ENCODE measurements at places on chromosomes 3 and 15.

- DNase-seq = no peak
These were observed 293.3 kb upstream of the THBS1 start for GRCh38 chr15:39287322-39288195.

GRCh38 chr3:43863966-43864933 lies 173.5 kb downstream of the ABHD5 start:
- no peak for DNase-seq

- no peak for DNase-seq
These were observed 420.4 kb downstream of the ROBO2 start for GRCh38 chr3:77460326-77460725.

GRCh38 chr15:55835866-55836265 lies 92.9 kb upstream of the PRTG start:
- no peak for DNase-seq

DNA sequence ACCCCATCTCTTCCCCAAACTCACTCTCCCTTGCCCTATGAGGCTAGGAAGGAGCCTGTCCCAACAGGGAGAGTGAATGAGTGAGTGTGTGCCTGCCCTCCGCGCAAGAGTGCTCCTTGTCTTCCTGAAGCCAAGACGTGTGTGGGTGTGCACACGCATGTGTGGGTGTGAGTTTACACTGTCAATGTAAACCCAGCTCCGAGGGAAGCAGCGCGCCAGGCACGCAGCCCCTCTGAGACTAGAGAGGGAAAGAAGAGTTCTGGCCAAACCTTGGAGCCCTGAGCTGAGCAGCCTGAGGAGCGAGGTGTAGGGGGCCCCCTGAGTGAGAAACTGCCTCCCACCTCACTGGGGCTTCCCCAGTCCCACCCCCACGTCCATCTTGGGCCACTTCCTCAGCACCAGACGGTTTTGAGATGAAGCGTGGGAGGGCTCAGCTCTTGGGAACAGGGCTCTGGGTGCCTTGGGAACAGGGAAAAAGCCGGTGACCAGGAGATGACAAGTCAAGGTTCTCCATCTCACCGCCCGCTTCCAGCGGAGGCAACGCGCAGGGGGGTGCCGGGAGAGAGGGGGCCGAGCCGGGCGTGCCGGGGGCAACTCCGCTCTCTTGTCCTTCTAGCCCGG lies 5.1 kb downstream of the MECOM start:
- no peak for DNase-seq

- DNase-seq = peak; percentile 88
These were observed 178.4 kb upstream of the SLC2A2 start for GRCh38 chr3:171204942-171205341.

GRCh38 chr3:14370720-14371572 lies 31.5 kb upstream of the SLC6A6 start:
- no peak for DNase-seq

GRCh38 chr3:141312354-141313092 lies 55.8 kb upstream of the ZBTB38 start:
- no peak for DNase-seq

- DNase-seq = no peak
These were observed 11.8 kb downstream of the ATXN7 start for GRCh38 chr3:63875510-63875909.

DNA sequence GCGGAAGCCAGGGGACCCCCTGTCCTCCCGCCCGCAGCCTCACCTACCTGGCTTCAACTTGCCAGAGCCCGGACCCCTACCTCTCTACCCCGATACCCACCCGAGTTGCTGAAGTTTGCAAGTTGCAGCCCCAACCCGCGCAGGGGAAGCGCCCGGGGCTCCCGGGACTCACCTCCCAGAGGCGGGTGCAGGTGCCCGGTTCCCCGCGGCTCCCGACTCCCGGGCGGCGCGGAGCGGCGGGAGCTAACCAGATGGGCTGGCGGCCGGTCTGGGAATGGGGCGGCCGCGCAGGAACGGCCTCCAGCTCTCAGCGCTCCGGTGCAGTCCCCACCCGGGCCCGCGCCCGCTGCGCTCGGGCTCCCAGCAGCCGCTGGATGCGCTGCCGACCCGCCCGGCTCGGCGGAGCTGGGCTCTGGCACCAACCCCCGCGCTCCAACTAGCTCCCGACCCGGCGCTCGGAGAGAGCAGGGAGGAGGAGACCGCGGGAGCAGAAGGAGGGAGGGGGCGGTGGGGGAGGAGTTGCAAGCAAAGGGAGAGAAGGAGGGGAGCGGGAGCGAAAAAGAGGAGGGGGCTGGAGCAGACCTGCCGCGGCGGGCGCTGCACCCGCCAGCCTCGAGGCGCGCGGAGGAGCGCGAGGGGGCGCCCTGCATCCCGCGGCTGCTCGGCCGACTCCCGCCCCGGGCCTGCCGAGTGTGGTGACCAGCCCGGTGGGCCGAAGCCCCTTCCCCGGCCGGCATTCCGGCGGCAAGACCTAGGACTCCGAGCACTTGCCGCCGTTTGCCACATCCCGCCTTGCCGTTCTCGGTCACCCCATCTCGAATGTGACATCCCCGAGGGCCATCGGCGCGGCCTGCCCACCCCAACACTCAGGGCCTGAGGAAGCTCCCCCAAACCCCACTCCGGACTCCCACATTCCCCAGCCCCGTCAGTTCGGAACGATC lies at the start of gene SEMA5B:
TSS of gene SEMA5B (minus strand) at position 472 of the 941 bp plus-strand sequence. CDS start 66,500 bp downstream, outside the sequence.
- DNase-seq = no peak

GRCh38 chr3:127221446-127222035 lies 28.6 kb downstream of the PRR23E start:
- no peak for DNase-seq

DNA sequence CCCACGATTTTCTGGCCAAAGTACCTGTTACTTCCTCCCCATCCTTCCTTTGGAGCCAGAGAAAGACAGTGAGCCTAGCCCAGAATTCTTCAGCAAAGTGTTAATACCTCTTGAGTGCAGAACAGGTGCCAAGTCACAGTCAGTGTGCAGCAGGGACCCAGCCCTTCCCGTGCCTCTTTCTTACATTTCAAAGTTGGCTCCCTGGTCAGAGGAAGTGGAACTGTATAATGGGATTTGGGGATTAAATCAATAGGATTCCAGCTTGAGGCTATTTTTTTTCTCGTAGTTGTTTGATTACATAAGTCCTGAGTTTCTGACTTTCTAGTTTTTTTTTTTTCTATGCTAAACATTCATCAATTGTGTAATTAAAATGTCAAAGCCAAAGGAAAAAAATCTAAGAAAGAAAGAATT lies 52.6 kb upstream of the ABHD10 start:
- no peak for DNase-seq

DNA sequence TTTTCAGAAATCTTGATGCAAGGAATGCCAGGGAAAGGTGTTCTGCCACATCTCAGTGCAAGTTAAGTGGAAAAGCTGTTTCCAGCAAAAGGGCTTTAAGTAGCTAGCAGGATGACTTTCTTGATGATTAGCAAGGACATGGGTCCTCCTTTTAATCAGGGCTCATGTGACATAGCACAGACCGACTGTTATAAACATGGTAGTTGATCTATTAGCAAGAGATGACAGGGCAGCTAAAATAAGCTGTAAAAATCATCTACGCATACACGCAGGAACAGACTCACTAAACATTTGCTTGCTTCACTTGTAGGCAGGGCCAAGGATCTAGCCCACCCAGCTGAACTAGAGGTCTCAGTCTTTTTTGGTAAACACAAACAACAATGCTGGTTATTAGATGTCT lies 69.0 kb downstream of the GOLIM4 start:
- DNase-seq = no peak

DNA sequence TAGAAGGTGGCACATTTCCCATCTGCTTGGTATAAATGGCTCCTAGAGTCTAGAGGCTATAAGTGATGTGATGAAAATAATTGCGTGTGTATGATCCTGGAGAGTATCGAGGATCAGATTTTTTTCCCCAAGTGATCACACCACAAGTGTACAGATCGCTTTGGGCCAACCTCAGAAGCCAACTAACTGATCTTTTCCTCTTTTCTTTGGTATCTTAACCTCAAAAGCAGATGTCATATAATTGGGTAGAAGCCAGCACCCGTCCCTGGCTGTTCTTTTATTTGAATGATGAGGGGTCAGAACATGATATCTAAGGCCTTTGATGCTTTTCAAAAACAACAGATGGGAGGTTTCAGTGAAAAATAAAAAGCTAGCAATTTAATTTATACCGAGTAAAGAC lies 3.3 kb downstream of the P2RY14 start:
- DNase-seq = no peak

DNA sequence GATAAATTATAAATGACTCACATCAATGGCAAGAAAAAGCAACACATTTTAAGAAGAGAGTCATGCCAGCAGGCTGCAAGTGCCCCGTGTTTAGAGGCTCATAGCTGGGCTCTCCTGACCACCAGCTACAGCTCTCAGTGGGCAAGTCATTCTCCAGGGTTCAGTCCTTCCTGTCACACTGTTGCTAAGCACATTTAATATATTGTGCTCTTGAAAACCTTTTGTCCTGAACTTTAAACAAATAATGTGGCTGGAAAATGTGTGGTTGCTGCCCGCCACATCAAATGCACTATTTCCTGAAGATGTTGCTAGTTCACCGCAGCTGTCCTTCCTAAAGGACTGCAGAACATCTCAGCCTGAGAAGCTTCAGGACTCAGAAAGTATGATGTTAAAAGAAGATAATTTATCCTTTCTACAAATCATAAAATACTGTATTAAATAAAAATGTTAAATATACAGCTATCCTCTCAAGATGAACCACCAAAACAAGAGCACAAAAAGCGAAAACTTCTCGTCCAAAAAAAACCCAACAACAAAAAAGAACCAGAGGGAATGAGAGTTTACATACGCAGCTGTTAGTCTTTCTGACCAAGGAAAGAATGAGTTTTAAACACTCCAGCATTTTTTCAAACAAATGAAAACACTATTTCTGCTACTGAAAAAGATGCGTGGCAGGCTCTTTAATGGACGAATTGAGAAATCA lies 951 bp downstream of the TARS3 start:
- DNase-seq = no peak

GRCh38 chr15:35455201-35455600 lies 90.8 kb downstream of the DPH6 start:
- DNase-seq = no peak

DNA sequence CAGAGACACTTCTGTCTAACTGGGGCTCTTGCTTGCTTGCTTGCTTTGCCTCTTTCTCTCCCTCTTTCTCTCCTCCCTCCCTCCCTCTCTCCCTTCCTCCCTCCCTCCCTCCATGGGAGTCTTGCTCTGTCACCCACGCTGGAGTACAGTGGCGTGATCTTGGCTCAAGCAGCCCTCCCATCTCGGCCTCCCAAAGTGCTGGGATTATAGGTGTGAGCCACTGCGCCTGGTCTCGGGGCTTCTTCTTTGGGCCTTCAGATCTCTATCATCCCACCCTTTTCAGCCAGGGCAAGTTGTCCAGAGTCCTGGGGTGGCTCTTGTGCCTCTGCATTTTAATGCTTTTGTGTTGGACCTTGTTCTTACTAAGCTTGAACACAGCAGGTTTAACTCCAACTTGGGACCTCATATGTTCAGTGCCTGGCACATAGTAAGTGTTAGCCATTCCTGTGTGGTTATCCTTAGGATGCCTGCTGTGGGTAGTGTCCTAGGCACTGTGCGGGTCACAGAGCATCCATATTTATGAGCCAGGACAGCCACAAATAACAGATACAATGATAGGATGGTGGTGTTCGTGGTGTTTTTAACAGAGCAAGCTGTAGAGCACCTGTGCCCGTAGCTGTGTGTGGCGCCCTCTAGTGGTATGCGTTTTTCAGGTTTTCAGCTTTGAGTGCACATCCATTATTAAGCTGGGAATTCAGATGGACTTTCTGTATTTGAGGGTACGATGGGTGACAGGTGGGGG lies 75.1 kb downstream of the CCK start:
- DNase-seq = no peak

GRCh38 chr3:186998937-186999368 lies 68.6 kb downstream of the ST6GAL1 start:
- DNase-seq = no peak

DNA sequence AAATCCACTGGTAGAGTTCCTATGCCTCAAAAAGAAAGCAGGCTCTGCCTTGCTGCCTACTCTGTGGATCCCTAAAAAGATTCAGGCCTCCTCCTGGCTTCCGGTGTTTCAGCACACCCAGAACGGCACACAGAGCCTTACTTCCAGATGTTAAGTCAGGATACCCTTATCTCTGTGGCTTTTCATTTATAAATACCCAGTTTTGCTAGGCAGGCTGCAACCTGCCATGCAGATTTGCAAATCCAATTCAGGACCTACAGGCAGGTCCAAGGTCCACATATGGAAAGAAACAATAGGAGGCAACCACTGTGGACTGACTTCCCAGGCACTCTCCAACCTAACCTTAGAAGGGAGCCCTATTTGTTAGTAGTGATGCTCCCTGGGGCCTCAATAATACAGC lies 30.7 kb downstream of the EFL1 start:
- no peak for DNase-seq

GRCh38 chr3:141796889-141797781 lies 33.9 kb downstream of the GRK7 start:
- peak; percentile 59 for DNase-seq

- DNase-seq = no peak
These were observed 106.4 kb downstream of the MFSD1 start for GRCh38 chr3:158908187-158908734.

- no peak for DNase-seq
These were observed 32.2 kb upstream of the ST8SIA2 start for GRCh38 chr15:92361321-92362000.

GRCh38 chr3:81579744-81580143 lies 181.7 kb downstream of the GBE1 start:
- DNase-seq = no peak

DNA sequence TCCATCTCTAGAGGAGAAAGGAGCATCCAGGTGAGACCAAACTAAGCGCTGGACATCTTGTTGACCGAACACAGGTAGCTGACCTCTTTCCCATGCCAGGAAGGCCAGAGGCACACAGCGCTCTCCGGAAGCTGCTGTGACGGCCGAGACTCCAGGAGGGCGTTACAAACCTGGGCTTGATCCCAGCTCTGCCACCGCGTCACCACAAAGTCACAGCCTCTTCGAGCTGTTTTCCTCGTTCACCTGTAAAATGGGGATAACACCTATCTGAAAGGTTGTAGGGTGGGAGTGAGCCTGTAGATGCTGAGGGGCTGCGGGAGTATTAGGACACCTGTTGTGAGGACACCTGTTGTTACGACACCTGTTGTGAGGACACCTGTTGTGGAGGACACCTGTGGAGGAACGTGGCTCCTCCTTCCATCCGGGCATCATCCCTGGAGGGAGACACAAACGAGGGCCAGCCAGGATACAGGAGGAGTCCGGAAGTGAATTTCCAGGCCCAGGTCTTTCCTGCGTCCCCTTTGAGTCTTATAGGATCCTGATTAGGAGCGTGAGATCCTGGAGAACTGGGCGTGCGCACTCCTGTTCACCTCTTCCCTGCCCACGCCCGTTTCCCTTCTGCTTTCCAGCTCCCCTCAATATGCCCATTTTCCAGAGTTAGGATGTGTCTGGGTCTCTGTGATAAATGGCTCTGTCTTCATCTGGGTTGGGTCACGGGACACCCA lies 2.3 kb upstream of the MUC4 start:
- no peak for DNase-seq

GRCh38 chr3:170309046-170309445 lies 48.5 kb upstream of the SKIL start:
- no peak for DNase-seq

DNA sequence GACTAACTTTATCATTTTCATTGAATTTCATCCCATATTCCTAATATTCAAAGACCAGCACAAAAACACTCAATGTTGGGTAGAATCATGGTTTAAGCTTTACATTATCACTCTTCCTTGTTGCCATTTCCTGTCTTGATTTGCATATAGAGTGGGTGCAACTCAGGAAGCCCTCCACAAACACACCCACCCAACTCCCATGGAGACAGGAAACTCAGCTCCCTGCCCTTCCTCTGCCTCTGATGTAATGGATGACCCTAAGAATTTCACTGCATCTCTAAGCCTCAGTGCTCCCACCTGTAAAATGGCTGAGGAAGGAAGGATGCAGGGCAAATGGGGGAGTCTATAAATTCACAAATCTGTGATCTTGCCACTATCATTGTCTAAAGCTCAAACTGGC lies 98.1 kb upstream of the BFSP2 start:
- no peak for DNase-seq

Data from pulmonary artery endothelial cell (primary cell).